Activated CD4-positive, alpha-beta T cell treated with anti-CD3 and anti-CD28 coated beads, Interleukin-2, amount 50 U/mL, for 48 hours (primary cell): ENCODE measurements at places on chromosomes 3 and 15.
A peak's percentile ranks its signal among the peaks of the same experiment; 100 is the strongest.

GRCh38 chr3:19013879-19014278, 134.4 kb upstream of the KCNH8 start:
- no peak for DNase-seq

- no peak for DNase-seq
Observed at GRCh38 chr3:74390121-74390877, 224.2 kb downstream of the CNTN3 start.

GRCh38 chr3:32198714-32199113, 39.8 kb upstream of the CMTM8 start:
- no peak for DNase-seq

DNA sequence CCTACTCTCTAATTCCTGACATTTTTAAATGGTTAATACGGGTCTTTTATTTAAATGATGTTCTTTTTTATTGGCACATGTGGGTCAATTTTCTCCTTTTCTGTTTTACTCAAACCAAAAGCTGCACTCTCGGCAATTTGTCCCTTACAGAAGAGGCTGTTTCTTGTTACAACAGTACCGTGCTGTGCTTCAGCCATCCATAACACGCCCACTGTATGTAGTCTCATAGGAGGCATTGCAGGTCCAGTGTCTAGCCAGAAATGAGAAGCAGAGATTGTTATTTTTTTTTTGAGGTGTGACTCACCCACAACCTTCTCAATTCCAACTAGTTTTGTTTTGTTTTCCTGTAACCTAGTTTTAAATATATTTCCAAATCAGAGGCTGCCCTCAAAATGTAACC, 164.6 kb downstream of the GMNC start:
- no peak for DNase-seq

DNA sequence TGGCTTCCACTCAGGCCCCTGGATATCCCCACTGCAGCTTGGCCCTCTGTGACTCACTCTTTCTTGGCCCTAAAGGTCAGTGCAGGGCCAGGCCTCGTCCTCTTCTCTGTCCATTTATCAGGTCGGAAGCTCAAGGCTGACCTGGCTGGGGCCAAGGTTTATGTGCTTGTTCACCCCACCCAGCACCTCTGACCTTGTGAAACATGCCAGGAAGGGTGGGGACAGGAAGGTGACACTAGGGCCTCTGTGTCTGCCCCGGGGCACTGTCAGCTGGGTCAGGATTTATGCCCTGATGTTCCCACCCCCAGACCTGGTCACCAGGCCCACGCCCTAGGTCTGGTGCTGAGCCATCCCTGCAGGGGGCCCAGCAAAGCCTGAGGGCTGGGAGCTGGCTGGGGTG, 103.8 kb downstream of the FBLN2 start:
- DNase-seq, result no peak

DNA sequence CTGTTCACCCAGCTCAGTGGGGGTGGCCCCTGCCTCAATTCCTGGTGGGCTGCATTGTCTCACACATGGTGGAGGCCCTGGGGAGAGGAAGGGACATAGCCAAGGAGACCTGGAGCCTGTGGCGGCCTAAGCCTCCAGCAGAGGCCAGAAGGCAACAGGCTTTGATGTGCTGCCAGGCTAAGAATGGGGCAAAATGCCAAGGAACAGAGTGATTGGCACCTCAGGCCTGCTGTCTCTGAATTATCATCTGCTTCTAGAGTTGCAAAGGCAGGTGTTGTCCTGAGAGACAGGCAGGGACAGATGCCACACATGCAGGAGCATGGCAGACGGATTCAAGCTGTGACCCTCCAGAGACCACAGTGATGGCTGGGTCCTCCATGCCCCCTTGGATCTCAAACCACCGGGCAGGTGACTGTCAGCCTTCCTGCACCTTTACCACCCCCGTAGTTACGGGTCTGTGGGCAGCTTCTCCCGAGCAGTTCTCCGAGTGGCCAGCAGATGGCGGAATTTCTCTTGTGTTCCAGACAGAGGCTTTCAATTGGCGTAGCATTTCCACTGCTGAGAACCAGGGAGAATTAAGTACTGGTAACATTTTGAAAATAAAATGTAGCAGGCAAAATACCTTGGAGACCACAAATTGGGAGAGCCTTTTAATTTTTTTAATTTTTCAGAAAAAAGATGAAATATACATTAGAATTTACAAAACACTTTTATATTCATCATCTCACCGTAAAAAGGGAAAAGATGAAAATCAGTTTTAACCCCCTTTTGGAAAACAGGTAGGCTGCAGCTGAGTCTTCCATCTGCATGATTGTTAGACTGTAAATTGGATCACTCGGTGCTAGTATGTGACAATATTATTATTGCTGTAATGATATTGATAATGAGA, 525.5 kb upstream of the CFAP20DC start:
- DNase-seq, result peak; percentile 94

- no peak for DNase-seq
Observed at GRCh38 chr3:52896151-52896550, 1.2 kb downstream of the STIMATE start.

DNA sequence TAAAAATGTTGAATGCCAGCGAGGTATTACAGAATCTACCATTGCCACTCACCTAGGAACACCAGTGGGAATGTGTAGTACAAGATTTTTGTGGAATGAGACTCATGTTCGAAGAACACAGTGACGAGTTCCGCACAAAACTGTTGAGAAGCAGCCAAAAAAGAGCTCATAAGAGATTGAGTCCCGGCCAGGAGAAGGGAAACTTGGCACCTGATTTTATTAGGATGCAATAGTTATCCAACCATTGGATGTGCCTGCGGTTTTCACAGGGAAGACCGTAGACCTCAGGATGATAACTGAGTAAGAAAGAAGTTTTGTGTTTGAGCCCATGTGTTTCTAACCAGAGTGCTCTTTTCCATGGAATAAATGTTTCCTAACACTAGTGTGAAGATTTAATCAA, 88.9 kb downstream of the PTPRG start:
- no peak for DNase-seq

- no peak for DNase-seq
Observed at GRCh38 chr3:10294030-10294586, 1.4 kb upstream of the GHRL start.
